ENCODE measurements at places on chromosomes 2 and 18.

- no peak for DNase-seq
These were observed 79.8 kb downstream of the DOK6 start for GRCh38 chr18:69480460-69480859.

DNA sequence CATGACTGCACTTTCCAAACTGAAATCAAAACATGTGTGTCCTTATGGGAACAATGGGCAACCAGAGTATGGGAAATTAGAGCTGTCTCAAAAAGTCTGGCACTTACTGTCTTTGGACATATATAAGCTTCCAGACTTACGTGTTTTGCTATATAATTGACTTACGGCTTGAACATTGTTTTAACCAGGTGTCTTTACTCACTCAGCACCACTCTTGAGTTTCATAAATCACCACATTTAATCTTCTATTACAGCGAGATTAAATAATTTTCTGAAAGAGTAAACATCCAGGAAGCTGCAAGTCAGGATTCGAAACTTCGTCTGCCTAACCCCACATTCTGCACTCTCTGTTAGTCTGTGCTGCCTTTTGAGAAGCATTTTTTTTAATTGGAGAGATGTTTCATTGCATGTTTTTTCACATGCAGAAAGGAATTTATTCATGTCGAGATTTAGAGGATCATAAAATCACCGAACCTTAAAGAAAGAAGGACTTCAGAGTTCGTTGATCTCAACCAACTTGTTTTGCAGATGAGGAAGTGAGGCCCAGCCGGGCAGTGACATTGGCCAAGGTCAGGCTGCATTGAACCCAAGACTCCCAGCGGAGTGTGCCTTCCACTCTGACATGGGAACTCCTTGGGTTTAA lies 137.3 kb downstream of the SETBP1 start:
- DNase-seq = no peak

DNA sequence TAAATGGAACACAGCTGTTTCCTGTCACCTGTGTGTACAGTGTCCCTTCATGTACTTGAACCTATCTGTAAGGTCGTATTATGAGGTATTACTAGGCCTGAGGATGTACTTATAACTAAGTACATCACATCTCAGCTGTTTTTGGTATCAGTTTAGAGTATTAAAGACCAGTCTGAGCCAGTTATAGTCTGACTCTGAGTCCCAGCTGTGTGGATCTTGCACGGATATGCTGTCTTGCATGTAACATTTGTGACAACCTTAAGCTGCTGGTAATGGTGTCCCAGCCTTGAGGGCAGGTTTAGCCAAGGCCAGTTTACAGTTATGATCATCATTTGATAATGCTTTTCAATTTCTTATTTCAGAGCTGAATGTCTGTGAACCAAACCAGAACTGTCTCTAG lies 496.3 kb downstream of the SLC4A3 start:
- DNase-seq = no peak

- DNase-seq = no peak
These were observed 212.5 kb downstream of the ZFP36L2 start for GRCh38 chr2:43013821-43014345.

- DNase-seq = no peak
These were observed 14.9 kb upstream of the FAP start for GRCh38 chr2:162258169-162258568.

- no peak for DNase-seq
These were observed 31.8 kb downstream of the TXNL1 start for GRCh38 chr18:56606618-56607017.

GRCh38 chr2:1287427-1287826 lies 125.8 kb upstream of the TPO start:
- DNase-seq = no peak

DNA sequence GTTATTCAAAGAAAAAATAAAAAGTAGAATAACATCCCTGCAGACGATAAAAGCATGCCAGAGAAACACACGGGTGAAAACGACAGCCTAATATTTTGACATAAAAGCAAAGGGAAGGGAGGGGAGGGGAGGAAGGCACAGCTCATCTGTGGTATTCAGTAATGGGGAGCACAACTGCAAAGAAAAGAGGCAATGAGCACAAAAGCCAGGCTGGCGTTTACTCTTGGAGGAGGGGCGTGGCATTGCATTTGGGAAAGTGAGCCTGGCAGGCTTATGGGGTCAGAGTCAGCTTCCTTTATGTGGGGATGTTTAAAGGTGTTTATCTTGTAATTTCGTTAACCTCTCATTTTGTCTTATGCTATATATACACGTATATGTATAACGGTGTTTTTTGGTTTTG lies 53.2 kb downstream of the STEAP3 start:
- no peak for DNase-seq

GRCh38 chr2:181310967-181311366 lies 146.2 kb upstream of the ITGA4 start:
- DNase-seq = no peak

DNA sequence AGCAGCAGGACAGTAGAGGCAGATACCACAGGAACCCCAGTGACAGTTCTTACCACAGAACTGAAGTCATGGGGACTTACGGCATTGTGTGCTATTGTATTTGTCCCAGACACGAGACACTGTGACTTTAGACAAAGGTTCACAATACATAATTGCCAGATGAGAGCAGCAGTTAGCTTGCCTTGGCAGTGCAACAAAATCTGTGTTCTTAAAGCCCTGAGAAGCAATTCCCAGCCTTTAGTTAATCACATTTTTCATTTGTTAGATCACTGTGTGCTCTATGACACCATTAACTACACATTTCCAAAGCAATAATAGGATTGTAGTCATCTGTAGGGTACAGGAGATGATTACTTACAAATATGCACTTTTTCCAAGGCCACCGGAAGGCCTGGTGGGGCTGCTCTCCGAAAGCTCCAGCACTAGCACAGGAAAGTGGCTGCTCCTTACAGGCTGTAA lies 97.5 kb upstream of the LDLRAD4 start:
- no peak for DNase-seq

DNA sequence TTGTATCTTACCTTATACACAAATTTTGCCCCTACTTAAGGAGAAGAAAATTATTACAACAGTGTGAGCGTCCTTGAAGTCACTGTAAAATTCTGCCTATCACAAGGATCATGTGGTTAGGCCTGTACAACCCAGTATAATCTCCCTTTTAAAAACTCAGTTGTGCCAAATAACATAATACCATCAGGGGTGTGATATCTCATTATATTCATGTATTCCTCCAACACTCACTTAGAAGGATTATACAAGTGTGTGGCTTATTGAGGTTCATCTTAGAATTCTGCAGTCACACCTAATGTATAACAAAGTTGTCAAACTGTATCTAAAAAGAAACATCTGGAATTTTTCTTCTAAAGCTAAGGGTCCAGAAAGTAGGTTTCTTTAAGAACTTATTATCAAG lies 998.8 kb upstream of the LRRTM1 start:
- no peak for DNase-seq

DNA sequence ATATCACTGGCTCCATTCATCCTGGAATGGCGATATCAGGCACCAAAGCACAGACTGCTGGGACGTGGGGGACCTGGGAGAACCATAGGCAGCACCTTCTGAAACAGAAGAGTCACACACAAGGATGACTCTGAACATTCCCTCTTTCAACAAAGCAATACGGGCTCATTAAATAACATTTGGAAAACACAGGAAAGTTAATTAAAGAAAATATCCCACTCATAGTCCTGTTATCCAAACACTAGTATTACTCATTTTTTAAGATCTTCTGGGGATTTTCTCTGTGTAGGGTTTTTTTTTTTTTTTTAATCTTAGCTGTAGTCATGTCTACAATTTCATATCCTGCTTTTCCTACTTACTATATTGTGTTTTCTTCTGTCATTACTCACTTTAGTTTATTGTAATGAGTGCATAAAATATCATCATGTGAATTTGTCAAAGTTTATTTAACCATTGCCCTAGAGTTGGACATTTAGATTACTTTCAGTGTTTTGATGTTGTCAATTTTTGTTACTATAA lies 70.0 kb upstream of the SP3 start:
- DNase-seq = no peak

- no peak for DNase-seq
These were observed 63.3 kb upstream of the GALNT5 start for GRCh38 chr2:157194097-157194688.

GRCh38 chr2:48693645-48694044 lies 61.9 kb downstream of the LHCGR start:
- no peak for DNase-seq

DNA sequence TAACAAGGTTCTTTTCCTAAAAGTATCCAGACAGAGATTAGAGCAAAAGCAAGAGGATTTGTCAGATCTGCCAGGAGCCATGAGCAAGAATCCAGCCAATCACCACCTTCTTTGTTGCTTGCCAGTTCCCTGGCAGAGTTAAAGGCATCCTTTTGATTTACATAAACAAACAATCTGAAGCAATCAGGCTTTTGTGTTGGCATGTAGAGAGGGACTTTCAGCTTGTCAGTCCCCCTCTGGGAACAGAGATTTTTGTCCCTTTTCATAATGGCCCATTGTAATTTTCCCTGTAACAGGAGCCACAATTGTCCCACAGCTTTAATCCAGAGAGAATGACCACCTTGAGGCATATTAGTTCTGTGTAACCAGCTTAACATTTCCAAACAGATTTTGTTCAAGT lies at the start of gene ERMN:
Gene ERMN, minus strand, starts transcription at position 39 of the 400 bp plus-strand sequence. CDS start 182 bp downstream, outside the sequence.
- DNase-seq = no peak
